GM12864 (cell line): ENCODE measurements at places on chromosomes 11 and 22.

- DNase-seq, result no peak
Measured at GRCh38 chr11:126329644-126330211, 25.8 kb upstream of the ST3GAL4 start.

DNA sequence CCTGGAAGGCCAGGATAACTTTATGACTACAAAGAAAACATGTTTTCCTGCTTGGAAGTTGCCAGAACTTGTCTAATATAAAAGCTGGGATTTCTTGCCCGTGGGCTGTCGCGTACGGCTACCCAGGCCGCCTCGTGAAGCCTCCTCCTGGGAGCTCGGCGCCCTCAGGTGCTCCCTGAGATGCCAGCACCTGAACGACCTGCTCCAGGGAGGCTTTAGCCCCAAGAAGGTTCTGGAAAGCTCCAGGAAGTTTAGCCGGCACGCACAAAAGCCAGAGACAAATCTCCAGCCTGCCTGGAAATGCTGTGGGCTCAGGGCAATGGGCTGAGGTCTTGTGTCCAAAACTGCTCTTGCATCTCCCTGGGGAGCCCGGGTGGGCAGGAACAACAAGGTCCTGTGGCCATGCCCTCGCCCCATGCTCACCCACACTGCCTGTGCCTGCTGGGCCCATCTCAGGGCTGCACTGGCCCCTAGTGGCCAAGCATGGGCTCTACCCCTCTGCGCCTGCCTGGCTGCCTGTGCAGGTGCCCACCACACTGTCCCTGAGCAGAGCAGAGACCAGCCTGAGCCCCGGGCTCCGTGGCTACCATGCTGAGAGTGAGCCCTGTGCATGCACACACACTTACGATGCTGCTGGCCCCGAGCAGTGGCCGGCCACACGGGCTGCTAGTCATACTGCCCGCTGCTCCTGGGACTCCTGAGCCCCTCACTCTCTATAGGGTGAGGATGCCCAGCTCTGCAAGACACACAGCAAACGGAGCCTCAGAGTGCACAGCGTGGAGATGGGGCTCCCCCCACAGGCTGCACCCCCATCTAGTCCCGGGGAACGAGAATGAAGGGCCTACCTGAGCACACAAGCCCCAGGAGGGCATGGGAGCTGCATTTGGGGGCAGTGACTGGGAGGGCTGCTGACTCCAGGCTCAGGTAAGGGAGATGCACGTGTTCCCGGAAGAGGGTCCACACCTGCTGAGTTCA lies 4.9 kb upstream of the CELSR1 start:
- no peak for DNase-seq

- DNase-seq, result no peak
Measured at GRCh38 chr11:22666688-22667439, 453 bp downstream of the GAS2 start.

- DNase-seq, result no peak
Measured at GRCh38 chr11:128733440-128734102, 39.7 kb downstream of the FLI1 start.

- DNase-seq, result no peak
Measured at GRCh38 chr11:2317354-2318050, 15.7 kb downstream of the TSPAN32 start.

DNA sequence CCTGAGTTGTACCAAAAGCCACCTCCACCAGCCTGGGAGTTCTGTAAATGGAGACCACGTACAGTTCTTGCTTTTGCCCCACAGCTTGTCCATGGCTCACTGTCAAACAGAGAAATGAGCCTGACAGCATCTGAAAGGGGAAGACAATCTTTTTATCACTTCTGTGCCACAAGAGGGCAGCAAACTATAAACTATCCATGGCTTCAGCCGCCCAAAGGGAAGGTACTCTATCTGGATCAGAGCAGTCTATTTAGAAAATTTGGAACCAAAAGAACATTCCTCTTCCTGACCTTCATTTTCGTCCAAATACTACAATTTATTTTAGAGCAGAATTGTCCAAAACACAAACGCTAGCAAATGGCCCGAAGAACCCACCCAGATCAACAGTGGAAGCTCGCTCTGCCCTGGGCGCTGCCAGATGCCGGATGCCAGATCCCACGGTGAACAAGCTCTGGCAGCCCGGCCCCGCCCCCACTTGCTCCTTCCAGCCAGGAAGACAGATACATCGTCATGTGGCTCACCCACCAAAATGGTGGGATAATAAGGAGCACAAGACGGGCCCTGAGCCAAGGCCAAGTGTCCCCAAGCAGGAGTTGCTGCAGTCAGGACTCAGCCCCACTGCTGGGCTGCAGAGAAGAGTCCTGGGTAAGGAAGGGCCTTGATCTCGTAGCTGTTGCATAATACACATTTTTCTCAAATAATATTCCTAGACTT lies 23.9 kb upstream of the SCGB1A1 start:
- peak; percentile 38 for DNase-seq

DNA sequence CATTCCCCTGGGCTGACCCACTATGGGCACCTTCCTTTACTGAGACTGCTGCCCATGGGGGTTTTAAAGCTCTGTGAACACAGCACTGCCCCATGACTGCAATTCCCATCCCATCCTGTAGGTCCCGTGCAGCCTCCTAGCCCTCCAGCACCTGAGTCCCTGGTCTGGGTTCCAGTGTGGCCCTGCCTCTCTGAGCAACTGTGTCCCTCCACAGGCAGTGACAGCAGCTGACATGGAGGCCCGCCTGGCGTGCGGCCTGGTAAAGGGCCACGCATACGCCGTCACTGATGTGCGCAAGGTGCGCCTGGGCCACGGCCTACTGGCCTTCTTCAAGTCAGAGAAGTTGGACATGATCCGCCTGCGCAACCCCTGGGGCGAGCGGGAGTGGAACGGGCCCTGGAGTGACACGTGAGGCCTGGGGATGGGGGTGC lies 12.6 kb downstream of the OMP start:
- no peak for DNase-seq

DNA sequence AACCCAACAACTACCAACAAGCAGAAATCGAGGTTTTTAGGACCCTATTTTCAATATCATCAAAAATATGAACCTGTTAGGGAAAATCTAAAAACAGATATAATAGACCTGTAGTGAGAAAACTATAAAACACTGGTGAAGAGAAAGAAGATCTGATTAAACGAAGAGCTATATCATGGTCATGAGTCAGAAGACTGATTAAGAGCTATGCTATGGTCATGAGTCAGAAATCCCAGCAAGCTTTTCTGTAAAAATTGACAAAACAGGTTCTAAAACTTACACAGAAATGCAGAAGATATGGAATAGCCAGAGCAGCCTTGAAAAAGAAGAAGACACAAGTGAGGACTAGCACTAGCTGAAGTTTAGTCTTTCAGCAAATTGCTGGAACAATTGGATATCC lies 345.0 kb downstream of the TBC1D22A start:
- DNase-seq, result no peak

DNA sequence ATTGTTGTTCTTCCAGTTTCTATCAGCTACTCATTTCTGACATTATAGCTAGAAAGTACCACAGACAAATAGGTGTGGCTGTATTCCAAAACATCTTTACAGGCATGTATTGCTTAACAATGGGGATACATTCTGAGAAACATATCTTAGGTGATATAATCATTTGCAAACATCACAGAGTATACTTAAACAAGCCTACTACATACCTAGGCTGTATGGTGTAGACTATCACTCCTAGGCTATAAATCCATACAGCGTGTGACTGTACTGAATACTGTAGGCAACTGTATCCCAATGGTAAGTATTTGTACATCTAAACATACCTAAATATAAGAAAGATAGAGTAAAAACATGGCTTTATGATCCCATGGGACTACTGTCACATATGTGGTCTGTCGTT lies 231.8 kb downstream of the ETS1 start:
- no peak for DNase-seq

- DNase-seq, result no peak
Measured at GRCh38 chr22:38989466-38989865, 7.3 kb downstream of the APOBEC3B start.

GRCh38 chr11:6655790-6656583 lies at the start of gene DCHS1:
DCHS1 (minus strand) TSS chr11:6655809; CDS start chr11:6641613, 14,196 bp downstream.
- DNase-seq, result no peak

DNA sequence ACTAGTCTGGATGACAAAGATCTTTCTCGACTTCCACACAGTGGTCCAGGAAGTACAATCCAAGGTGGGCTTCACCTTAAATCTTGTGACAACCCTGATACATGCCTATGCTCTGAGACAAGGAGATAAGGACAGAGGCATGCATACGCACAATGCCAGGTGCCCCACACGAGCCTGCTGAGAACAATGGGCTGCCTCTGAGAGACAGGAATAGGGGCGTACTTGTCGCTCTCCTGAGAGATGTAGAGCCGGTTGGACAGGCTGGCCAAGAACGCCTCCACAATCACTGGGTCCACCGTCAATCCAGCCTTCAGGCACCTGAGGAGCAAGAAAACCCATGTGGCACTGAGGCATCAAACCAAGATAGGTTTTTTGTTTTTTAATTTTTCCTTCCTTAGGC lies 25.5 kb downstream of the SERPIND1 start:
- DNase-seq, result no peak

DNA sequence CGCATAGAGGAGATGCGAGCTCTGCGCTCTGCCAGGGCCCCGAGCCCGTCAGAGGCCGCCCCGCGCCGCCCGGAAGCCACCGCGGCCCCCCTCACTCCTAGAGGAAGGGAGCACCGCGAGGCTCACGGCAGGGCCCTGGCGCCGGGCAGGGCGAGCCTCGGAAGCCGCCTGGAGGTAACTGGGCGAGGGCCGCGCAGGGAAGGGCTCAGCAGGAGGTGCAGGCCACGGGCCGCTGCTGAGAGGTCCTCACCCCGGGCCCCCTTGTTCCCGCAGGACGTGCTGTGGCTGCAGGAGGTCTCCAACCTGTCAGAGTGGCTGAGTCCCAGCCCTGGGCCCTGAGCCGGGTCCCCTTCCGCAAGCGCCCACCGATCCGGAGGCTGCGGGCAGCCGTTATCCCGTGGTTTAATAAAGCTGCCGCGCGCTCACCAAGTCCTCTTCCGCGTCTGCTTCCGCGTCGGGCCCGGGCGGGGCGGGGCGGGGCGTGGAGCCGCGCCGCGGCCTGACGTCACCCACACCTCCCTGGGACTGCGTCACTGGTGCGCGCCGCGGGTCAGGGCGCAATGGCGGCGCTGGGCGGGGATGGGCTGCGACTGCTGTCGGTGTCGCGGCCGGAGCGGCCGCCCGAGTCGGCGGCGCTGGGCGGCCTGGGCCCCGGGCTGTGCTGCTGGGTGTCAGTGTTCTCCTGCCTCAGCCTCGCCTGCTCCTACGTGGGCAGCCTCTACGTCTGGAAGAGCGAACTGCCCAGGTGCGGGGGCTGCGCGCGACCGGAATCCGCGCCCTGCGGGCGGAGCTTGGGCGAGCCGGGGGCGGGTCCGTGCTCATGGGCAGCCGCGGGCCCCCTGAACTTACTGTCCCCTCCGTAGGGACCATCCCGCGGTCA lies at the start of gene RCE1:
Gene RCE1, plus strand, starts transcription at position 546 of the 880 bp plus-strand sequence. Its CDS starts 15 bp downstream, at position 561.
- DNase-seq, result peak; percentile 35

DNA sequence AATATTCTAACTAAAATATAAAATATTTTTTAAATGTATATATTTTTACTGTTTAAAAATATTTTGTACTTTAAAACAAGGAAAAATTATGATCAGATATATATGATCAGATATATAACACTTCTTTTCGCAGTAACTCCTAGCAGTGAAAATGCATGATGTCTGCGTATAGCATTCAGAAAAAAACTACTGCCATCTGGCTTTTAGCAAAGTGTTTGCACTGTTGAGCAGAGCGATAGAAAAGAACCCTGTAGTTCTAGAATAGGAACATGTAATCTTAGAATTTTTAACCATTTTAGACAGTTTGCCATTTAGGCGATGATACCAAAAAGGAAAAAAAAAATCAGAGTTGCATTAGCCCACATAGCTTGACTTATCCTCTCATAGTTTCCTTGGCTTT lies 370.4 kb upstream of the ANO3 start:
- no peak for DNase-seq

- DNase-seq, result no peak
Measured at GRCh38 chr22:36775586-36775963, 344 bp downstream of the IFT27 start.

- no peak for DNase-seq
Measured at GRCh38 chr11:12897867-12898266, 111.2 kb upstream of the RASSF10 start.

GRCh38 chr11:125190566-125190965 lies 26.0 kb downstream of the PKNOX2 start:
- no peak for DNase-seq

DNA sequence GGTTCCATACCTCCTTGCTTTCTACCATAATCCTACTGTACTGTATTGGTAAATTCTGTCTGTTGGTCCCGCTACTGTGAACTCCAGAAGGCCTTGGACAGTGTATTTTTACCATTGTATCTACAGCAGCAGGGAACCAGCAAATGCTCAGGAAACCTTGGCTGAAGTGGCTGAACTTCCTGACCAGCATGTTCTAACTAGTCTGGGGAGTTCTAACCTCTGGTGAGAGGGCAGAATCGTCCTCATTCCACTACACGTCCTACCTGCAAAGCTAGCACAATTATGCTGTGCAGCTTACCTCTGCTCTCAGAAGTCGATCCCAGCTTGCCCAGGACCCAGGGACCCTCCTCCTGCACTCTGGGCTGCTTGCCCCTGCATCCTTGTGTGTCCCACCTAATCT lies 283.1 kb downstream of the TENM4 start:
- DNase-seq, result no peak

- DNase-seq, result no peak
Measured at GRCh38 chr11:4983841-4984240, 10.8 kb upstream of the OR51L1 start.

GRCh38 chr22:40407021-40407761 lies 36.8 kb downstream of the SGSM3 start:
- no peak for DNase-seq

DNA sequence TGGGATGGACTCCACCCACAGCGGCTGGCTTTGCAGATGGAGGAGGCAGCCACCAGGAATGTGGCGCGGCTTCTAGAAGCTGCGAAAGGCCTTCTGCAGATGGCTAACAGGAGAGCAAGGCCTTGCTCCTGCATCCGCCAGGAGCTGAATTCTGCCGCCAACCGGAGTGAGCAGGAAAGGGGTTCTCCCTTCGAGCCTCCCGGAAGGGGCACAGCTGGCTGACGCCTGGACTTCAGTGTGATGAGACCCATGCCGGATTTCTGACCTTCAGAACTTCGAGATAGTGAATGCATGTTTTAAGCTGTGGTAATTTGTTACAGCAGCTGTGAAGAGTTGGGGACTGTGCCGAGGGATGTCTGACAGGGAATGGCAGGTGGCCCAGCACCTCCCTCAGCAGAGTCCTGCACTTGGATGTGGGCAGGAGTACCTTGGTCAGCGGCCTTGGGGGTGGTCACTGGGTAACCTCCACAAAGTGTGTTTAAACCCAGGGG lies 7.7 kb downstream of the TBC1D22A start:
- no peak for DNase-seq

DNA sequence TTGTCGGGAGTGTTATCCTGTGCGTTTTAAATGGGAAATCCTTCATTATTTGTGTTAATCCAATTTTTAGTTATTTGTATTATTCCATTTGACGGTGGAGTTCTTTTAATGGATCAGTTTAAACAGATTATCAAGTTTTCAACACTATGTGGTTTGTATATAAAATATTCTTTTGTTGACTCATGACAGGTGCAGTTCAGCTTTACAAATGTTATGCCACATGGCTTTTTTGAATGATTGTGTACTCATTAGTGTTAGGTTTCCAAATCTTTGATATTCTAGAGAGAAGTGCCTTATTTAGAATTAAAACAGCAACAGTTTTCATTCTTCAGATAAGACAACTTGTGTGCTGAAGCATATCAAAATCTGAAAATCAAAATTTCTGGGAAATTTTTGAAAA lies 2.4 kb downstream of the JAM3 start:
- no peak for DNase-seq
